ENCODE measurements at places on chromosomes 3 and 15.

GRCh38 chr15:79522656-79523055 lies 90.5 kb downstream of the MINAR1 start:
- DNase-seq, result no peak

- DNase-seq, result no peak
Measured at GRCh38 chr15:65041787-65042186, 3.4 kb upstream of the SLC51B start.

DNA sequence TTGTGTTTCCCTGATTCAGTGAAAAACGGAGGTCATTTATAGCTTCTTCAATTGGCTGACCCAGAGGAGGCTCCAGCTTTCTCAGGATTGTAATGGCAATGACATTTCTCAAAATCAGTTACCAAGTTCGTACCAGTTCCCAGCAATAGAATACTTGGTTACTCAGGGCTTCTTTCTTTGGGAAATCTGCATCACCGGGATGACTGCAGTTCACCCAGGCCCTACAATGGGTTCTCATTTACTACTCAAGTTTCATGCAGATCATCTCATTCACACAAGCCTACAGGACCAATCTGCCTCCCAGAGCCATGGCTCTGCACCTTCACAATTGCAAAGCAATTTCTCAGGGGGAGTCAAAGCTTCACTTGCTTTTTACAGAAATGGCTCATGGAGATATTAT lies 109.6 kb downstream of the FHIT start:
- DNase-seq, result no peak

- DNase-seq, result no peak
Measured at GRCh38 chr3:114480442-114480841, 186.6 kb downstream of the TIGIT start.

GRCh38 chr3:48635222-48636021 lies at the start of gene SLC26A6:
Gene SLC26A6 (minus strand): TSS chr3:48635461. CDS start chr3:48635393, 68 bp downstream.
- peak; percentile 83 for DNase-seq

- no peak for DNase-seq
Measured at GRCh38 chr15:66780172-66780972, 78.3 kb downstream of the SMAD6 start.

GRCh38 chr15:76335307-76336253 lies 993 bp upstream of the ISL2 start:
- DNase-seq, result no peak

- DNase-seq, result no peak
Measured at GRCh38 chr3:165854696-165855095, 17.5 kb upstream of the BCHE start.

DNA sequence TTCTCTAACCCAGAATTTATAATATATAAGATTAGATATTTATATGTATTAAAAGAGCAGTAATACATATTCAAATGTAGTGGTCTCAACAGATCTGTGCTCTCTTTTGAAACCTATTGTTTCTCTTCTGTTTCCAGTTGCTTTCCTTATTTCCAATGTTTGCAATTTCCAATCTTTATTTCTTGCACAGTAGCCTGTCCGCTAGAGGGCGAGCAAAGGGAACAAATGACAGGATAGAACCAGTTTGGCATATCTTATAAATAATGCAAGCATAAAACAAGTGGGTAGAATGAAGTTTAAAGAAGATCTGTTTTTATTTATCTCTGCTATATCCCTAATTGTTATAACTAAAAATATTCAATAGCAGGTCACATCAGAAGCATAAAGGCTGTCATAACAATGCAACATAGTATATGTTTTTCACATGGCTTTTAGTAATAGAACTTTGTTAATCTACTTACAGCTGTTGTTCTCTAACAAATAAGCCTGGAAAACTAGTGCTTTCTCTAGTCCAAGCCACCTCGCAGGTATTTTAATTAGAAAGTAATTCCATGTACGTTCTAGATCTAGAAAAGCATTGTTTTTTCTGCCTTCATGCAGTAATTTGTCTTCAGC lies 15.1 kb upstream of the TCAIM start:
- DNase-seq, result peak; percentile 7

DNA sequence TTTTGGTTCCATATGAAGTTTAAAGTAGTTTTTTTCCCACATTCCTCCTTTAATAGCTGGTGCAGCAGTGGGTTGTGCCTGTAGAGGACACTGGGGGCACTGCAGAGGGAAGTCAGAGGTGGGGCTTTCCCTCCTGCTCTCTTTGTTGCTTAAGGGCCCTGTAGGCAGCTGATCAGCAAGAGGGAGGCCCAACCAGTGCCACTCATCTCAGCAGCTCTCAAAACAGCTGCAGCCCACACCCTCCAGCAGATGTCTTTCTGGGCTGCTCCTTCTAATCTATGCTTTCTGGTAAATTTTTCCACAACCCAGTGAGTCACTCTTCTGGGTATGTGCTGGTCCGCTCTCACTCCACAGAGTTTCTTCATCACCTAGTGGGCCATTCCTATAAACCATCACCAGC lies 263.8 kb downstream of the FEZF2 start:
- no peak for DNase-seq

DNA sequence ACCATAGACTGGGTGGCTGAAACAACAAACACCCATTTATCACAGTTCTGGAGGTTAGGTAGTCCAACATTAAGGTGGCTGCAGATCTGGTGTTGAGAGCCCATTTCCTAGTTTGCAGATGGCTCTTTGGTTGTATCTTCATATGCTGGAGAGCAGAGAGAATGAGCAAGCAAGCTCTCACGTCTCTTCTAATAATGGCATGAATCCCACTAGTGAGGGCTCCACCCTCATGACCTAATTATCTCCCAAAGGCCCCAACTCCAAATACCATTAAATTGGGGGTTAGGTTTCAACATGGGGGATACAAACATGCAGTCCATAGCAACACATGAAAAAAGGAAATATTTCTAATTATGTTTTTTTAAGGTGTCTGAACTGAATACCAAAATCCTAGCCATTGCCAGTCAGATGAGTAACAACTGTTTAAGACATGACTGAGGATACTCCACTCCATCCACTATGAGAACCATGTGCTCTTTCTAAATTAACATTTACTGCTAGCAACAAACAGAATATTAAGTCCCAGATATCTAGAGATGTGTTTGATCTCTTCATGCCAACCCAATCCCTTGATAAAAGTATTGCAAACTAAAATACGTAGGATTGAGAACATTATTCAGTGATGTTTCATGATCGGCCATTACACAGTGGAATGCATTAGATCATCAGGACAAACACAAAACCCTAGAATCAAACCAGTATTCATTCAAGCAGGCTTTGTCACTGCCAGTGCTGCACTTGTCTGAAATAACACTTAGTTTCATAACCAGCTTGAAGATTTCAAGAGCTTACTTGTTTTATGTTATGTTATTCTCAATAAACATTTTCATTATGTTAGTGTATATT lies 340.3 kb downstream of the SLC9A9 start:
- DNase-seq, result no peak

- no peak for DNase-seq
Measured at GRCh38 chr15:71051539-71051938, 63.7 kb upstream of the THSD4 start.

DNA sequence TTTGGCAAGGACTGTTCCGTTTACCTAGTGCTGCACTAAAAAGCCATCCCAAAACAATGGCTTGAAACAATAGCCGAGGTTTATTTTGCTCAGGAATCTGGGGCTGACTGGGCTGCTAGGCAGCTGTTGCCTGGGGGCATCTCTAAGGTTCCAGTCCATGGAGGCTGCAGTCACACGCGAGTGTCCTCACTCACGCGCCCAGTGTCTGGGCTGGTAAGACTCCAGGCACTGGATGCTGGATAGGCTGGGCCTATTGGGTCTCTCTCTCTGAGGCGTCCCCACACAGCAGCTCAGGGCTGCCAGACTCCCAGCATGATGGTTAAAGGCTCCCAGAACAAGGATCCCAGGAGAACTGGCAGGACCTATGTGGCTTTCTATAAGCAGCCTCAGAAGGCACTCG lies 34.2 kb downstream of the ALS2CL start:
- DNase-seq, result no peak
